NCI-H187 (cell line): ENCODE measurements at places on chromosomes 16 and 17.
A peak's percentile ranks its signal among the peaks of the same experiment; 100 is the strongest.

DNA sequence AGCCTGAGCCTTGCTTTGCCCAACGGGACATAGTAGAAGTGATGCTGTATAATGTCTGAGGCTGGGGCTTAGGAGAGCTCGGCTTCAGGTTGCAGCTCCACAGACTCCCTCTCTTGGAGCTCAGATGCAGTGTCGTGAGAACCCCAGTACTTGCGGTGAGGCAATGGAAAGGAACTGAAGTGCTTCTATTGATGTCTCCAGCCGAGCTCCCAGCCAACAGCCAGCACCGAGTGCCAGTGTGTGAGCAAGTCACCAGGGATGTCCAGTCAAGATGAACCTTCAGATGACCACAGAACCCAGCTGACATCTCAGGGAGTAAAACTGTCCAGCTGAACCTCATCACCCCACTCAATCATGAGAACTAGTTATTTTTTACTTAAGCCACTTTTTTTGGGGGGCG is 268.1 kb downstream of the IRF8 start:
- DNase-seq, result no peak

GRCh38 chr17:38724337-38724988 is 5.7 kb upstream of the CISD3 start:
- peak; percentile 35 for DNase-seq

DNA sequence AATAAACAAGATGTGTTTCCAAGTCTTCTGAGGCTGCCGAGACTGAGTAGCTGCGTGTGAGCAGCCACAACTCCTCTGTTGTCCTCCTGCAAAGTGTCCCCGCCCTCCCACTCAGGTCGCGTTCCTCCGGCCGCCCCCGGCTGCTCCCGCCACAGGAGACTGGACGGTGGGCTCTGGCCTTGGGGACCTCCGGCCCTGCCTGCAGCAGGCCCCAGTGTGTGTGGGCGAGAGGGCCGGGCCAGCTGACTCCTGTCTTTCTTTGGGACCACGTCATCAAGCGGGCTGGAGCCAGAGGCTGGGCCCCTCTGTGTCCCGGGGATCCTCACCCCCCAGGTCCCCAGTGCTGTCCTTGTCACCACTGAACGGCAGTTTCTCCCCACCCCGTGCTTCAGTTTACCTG is 175.3 kb downstream of the NPIPB11 start:
- DNase-seq, result no peak

DNA sequence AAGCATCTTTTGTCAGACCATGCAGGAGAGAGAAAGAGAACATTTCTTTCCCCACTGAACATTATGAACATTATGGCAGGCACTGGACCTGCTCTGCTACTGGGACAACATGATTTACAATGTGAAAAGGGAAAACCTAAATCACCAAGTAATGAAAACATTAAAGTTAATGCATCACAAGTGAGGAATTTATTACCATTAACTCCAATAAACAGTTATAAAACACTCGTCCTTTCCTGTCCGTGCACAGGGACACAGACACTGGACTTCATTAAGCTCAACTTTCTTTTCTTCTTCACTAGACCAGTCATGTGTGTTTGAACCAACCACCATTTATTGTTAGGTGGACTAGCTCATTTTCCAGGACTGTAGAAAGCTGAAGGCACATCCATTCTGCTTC is 95.4 kb downstream of the SNX11 start:
- DNase-seq, result no peak

- DNase-seq, result no peak
Observed at GRCh38 chr17:48546924-48547807, 2.3 kb upstream of the HOXB2 start.

GRCh38 chr17:81241648-81242420 is 2.7 kb downstream of the NDUFAF8 start:
- DNase-seq, result no peak

- DNase-seq, result no peak
Observed at GRCh38 chr16:14172200-14172809, 101.2 kb downstream of the MRTFB start.

DNA sequence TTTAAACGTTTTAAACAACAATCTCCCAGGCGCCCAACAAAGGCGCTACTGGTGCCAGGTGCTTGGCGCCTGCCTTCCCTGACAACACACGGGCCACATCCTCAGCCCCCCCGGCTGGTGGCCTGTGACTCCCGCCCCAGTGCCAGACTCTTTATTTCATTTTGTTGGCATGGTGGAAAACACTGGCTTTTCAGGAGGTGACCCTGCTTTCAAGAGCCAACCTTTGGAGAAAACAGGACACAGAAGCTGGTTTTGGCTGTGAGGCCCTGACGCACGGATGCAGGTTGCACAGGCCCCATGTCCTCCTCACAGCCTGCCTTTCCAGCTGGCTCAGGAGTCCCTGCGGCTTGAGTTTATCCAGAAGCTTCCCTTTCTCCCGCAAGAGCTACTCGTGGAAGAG is 100.0 kb downstream of the METRNL start:
- DNase-seq, result peak; percentile 94

DNA sequence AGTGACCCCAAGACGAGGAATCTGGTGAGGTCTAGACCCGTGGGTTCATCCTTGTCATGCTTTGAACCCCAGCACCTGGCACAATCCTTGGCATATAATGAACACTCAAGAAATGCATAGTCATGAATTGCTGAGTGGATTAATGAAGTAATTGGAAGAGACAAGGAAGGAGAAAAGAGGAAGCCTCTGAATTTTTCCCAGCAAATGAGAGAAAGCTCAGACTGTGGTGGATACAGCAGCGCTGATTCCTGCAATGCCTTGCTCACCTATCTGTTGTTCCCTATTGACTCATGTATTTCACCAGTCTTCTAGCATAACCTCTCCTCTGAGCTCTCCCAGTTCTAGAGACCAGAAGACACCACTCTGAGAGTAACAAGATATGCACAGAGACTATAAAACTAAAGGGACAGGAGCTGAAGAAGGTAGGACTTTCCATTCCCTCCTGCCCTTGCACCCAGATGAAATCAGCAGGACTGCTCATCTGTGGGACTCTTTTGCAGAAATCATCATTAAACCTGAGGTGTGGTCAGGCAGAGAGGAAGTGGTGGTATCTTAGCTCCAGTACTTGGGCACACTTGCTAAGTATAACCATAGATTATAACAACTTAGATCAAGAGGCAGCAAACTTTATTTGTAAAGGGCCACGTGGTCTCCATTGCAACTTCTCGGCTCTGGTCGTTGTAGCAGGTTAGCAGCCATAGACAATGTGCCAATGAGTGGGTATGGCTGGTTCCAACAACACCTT is 102.8 kb downstream of the MAF start:
- no peak for DNase-seq

- DNase-seq, result no peak
Observed at GRCh38 chr16:49931266-49931665, 75.4 kb upstream of the ZNF423 start.

GRCh38 chr17:28097901-28098300 is 55.4 kb downstream of the NLK start:
- DNase-seq, result no peak

DNA sequence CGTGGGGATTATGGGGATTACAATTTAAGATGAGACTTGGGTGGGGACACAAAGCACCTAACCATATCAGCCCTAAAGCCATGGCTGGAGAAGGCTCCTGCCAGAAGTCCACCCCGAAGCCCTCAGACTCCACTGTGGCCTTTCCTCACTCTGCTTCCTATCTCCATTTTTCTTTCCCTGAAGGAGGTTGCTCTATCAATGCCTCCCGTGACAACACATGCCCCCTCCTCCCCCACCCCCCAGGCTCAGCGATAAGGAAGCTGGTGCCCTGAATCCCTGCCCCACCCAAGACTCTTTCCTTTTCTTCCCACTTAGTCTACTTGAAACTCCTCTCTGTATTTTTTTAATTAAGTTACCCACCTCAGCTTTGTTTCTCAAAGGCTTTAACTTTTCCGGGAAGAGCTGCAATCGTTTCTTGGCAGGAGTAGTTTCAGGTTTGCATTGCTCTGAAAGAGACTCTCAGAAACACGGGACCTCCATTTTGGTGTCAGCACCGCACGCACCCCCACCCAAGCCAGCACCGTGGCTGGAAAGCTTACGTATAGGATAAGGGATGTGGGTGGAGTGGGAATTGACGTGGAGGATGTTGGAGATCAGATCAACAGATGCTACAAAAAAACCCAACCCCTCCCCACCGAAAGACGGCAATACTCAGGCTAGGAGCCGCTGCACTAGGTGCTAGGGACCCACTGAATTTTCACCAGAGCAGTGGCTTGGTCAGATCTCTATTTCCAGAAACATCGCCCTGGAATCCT is 15.2 kb upstream of the CA4 start:
- DNase-seq, result no peak

DNA sequence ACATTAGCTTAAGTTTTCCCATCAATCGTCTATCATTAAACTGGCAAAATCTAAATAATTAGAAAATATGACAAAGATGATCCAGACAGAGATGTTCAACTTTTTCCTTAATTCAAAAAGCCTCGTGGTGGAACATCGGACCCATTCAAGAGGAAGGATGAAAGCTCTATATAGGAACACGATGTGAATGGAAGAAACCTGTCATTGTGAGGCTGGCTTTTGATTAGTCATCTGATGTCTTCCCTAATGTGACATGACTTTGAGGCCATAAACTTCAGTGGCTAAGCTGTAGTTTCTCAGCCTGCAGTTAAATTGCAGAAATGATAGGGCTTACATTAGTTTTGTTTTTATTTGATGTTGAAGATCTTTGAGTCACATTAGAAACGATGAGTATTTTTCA is 1.0 kb downstream of the AMZ2 start:
- DNase-seq, result no peak

- DNase-seq, result no peak
Observed at GRCh38 chr16:35506018-35506897, 2046.8 kb downstream of the TP53TG3F start.

GRCh38 chr17:67779098-67779672 is 46.1 kb upstream of the BPTF start:
- DNase-seq, result no peak

DNA sequence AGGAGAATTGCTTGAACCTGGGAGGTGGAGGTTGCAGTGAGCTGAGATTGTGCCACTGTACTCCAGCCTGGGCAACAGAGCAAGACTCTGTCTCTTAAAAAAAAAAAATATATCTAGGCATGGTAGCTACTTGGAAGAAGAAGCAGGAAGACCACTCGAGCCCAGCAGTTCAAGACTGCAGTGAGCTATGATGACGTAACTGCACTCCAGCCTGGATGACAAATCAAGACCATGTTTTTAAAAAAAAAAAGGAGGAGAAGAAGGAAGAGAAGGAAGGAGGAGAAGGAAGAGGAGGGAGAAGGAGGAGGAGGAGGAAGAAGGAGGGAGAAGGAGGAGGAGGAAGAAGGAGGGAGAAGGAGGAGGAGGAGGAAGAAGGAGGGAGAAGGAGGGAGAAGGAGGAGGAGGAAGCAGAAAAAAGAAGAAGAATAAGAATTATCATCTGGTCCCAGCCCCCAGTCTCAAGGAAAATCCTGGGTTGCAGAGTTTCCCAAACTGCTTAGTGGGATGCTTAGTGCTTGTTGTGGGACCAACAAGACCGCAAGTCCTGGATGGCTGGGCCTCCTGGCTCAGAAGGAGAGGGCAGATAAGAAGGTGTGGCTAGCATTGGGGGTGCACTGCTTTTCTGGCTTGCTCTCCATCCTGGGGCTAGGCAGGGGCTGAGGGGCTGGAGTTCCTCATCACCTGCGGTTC is 3.7 kb upstream of the DRC7 start:
- DNase-seq, result no peak

GRCh38 chr17:2789700-2790099 is 6.5 kb upstream of the RAP1GAP2 start:
- no peak for DNase-seq

DNA sequence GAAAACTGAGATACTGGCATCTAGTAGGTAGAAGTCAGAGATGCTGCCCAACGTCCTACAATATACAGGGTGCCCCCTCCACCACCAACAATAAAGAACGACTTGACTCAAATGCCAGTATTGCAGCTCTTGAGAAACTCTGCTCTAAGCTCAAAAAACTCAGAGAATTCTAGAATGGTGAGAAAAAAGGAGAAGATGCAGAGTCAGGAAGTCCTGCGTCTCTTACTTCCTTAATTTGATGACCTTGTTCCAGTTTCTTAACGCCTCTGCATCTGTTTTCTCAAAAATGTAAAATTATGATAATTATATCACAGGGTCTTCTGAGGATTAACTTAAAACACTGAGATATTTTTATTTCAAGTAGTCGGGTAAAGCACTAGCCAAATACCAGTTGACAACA is 1.7 kb upstream of the HSBP1 start:
- DNase-seq, result no peak

DNA sequence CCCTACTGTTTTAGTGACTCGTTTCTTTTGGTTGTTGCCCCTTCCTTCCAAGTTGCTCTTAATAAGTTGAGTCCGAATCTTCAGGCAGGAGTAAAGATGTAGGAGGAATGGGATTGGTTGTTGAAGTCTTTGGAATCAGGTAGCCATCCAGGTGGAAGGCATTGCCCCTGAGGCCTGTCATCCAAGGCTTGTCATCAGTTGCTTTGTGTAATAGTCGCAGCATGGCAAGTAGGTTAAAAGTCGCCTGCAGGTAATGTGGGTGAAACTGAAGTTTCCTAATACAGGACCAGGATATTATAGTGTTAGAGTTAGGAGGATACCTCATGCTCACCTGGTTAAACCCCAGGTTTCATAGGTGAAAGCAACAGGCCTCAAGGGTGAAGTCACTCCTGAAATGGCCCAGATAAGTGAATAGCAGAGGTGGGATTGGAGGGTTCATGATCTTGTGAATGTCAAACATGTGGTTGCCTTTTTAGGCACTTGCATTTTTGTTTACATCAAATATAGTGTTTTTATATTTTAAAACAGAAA is 934 bp downstream of the PCTP start:
- no peak for DNase-seq

- no peak for DNase-seq
Observed at GRCh38 chr17:22511431-22511830, 819.1 kb downstream of the KCNJ18 start.

- DNase-seq, result no peak
Observed at GRCh38 chr17:68184141-68184571, 63.7 kb upstream of the AMZ2 start.

- no peak for DNase-seq
Observed at GRCh38 chr17:36881323-36881722, 56.0 kb upstream of the LHX1 start.
